Stimulated activated CD4-positive, alpha-beta T cell treated with anti-CD3 and anti-CD28 coated beads, Interleukin-2, amount 100 ng/mL, for 24 hours (primary cell): ENCODE measurements at places on chromosomes 11 and 22.
A peak's percentile ranks its signal among the peaks of the same experiment; 100 is the strongest.

DNA sequence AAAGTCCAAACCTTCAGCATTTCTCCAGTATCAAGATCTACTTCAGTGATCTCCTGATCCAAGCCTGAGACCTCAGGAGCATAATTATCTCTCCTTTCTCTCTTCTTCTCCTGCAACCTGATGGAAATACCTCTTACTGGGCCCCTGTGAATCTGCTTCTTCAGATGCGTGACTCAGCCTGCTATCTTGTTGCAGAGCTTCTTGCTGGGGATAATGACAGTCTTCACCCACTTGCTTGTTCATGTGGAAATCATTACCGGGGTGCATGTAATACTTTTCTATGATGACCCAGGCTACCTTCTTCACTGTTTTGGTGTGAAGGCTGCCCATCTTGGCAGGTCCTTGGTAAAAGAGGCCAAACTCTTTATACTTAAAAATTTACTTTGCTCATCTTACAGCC lies 140.0 kb upstream of the POU2AF2 start:
- no peak for DNase-seq

DNA sequence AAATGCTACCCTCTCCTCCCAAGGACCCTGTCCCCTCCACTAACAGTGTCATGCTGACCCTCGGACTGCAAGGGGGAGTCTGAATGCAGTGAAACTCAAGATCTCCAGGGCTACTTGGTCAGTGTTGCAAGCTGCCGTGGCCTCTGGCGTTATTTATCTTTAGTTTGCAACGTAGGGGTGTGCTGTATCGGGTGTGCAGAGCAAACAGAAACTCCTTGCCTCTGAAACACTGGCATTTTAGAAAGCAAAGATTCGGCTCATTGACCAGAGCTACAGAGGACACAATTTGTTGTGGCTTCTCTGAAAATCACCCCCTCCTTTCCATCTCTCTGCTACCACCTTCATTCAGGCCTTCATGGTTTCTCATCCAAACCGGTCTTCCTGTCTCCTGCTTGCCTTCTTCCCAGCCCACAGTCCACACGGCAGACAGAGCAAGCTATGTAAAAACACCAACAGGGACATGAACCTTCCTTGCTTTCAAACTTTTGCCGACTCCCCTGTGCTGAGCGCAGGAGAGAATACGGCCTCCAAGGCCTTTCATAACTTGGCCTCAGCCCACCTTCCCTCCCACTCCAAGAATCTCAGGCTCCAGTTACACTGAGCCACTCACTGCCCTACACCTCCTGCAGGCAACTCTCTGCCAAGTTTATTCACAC lies 14.9 kb downstream of the FZD4 start:
- DNase-seq, result no peak

DNA sequence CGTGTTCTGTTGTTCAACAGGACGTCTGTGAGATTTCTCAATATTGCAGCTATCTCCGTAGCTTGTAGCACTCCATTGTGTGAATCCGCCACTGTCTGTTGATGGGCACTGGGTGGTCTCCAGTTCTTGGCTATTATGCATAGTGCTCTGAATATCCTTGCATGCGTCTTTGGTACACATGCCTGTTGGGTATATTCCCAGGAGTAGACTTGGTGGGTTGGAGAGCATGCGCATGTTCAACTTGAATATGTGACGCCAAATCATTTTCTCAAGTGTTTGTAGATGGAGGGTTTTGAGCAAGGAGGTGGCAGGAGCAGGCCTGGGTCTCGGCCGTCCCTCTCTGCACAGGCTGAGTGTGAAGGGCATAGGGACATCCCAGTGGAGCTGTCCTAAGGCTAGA lies 24.8 kb upstream of the TSKU start:
- DNase-seq, result no peak

DNA sequence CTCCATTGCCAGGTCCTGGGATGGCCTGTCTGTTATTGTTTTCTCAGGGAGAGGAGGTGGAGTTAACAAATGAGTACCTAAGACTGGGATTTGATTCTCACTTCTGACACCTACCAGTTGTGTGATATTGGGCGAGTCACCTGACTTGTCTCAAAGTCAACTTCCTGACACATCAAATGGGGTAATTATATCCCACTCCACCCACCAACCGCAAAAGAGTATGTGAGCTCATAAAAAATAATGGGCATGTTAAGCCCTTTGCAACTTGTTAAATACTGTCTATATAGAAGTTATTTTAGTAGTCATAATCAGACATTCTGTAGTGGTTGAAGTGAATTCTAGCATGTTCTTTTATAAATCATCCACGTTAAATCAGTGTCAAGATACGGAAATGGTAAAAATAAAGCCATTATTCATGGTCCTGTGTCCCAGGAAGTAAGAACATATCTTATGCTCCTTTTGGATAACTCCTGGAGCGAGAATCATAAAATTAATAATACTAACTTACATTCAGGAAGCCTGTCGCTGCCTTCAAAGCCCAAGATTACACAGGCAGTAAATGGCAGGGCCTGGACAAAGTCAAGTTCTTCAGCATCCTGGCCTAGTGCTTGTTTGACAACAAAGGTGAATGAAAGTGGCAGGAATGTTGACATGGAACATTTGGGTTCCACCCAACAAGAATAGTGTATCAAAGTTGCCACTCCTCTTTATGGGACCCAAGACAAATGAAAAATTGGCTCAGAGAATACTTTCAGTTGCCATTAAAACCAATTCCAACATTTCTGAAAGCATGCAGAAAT lies 54.3 kb downstream of the SYTL2 start:
- DNase-seq, result peak; percentile 36

- DNase-seq, result no peak
Measured at GRCh38 chr11:127733552-127733951, 733.0 kb upstream of the KIRREL3 start.
